ENCODE measurements at places on chromosomes 5 and 9.
A peak's percentile ranks its signal among the peaks of the same experiment; 100 is the strongest.

DNA sequence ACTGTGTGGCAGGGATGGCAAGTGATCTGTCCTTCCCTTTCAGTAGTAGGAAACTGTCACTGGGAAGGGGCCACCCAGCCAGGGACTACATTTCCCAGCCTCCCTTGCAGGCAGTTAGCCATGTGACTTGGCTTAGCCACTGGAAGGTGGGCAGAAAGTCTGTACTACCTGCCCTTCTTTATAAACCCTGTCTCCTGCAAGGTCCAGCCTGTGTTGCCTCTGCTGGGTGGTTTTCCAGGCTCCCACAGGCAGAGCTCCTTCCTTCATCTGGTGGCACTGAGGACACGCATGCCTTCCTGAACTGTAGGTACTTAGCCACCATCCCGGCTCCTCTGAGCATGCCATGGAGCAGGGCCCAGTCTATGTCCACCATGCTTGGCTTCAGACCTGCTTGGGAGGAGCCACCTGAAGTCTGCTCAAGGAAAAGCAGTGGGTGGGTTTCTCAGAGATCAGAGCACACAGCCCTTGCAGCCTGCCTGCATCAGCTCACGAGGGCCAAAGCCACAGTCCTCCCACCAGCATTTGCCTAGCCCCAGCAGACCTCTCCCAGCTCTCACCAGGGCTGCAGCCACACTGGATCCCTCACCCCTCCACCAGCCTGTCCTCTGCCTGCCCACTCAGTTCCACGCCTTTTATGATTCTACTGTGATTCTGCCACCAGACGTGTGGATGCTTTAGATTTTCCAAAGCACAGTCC, 16.7 kb upstream of the SLC25A51 start:
- DNase-seq = no peak

GRCh38 chr9:113481176-113481787, 17.8 kb downstream of the RGS3 start:
- no peak for DNase-seq

GRCh38 chr9:27152405-27152718, 43.3 kb downstream of the TEK start:
- DNase-seq = no peak

DNA sequence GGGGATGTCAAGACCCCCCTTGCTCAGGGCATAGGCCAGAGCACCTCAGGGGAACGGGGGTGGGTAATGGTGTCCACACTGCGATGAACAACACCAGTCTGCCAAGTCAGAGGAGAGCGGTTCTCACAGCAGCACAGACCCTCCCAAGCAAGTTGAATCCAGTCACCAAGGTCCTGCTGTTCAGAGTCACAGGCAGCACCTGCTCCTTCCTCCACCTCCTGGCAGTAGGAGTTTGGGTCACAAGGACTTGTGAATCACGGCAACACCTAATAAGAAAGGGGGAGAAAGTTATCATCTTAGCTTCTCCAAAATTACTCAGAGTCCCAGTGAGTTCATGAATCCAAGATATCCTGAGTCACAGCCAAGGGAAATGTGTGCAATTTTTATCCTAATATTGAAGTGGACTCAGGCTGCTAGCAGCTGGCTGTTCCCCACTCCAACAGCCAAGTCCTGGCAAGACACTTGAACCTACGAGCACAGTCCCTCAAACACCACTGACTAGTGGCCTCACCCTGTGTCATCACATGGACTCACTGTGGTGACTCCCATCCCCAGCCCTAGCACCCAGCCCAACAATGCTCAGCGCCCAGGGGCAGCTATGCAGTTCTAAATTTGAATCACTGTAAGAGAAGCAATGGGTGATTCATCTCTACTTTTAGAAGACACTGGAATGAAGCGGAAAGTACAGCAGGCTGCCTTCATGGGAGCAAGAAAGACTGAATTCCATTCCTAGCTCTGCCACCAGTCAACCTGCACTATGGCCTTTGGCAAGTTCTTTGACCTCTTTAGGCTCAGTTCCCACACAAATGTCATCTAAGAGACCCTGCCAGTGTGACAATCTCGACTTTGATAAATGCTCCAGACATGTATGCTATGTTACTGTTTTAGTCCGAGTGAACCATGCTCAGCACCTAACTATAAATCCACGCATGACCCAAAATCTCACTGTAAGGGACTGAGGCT, 113.7 kb downstream of the KLHL3 start:
- peak; percentile 29 for DNase-seq

DNA sequence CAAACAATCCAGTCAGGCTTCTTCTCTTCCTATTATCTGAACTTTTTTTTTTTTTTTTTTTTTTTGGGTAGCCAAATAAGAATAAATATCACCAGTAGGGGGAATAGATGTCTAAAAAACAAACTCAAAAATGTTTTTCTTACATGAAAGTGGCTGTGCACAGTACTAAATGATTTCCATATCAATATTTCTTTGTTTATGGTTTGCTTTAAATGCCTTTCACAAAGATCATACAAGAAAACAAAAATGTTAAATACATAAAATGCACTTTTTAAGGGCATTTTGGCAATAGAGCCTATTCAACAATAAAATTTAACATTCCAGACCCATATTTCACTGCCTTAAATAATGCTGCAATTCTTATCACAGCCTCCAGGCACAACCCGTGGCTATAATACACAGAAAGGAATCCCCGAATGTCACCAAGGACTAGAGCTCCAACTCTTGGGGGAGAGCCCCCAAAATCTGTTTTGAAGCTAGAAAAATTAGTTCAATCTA, 91.1 kb upstream of the TBCA start:
- peak; percentile 20 for DNase-seq

DNA sequence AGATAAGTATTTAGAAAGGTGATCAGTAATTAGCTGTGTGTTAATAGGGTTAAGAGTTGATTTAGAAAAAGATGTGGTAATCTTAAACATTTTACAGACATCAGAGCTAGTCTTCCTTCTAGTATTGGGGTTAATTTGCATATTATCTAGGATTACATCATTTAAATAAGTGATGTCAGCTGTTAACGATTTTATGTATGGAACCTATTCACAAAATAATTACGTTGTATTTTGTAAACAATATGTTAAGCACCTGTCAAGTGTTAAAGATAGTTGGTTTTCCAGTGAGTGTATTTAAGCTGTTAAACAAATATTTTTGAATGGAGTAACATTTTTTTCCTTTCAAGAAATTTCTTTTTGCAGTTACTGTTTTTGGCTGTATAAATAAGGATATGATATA, 2.2 kb downstream of the DCP2 start:
- DNase-seq = no peak

DNA sequence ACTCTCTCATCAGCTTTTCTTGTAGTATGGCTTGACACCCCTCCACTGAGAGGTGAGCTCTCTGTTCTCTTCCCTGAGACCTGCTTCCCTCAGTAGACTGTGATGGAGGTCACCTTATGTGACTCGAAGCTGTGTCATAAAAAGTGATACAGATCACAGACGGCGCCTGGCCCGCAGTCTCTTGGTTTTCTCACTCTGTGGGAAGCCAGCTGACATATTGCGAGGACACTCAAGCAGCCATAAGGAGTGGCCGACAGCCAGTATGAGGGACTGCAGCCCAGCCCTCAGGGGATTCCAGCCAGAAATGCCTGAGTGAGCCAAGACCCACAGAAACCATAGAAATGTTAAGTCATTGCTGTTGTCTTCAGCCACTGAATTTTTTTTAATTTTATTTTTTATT, 38.0 kb downstream of the GADD45G start:
- DNase-seq = no peak

- no peak for DNase-seq
These were observed 25.8 kb downstream of the ECPAS start for GRCh38 chr9:111458139-111459009.

GRCh38 chr5:174243904-174244303, 198.4 kb downstream of the NSG2 start:
- no peak for DNase-seq

DNA sequence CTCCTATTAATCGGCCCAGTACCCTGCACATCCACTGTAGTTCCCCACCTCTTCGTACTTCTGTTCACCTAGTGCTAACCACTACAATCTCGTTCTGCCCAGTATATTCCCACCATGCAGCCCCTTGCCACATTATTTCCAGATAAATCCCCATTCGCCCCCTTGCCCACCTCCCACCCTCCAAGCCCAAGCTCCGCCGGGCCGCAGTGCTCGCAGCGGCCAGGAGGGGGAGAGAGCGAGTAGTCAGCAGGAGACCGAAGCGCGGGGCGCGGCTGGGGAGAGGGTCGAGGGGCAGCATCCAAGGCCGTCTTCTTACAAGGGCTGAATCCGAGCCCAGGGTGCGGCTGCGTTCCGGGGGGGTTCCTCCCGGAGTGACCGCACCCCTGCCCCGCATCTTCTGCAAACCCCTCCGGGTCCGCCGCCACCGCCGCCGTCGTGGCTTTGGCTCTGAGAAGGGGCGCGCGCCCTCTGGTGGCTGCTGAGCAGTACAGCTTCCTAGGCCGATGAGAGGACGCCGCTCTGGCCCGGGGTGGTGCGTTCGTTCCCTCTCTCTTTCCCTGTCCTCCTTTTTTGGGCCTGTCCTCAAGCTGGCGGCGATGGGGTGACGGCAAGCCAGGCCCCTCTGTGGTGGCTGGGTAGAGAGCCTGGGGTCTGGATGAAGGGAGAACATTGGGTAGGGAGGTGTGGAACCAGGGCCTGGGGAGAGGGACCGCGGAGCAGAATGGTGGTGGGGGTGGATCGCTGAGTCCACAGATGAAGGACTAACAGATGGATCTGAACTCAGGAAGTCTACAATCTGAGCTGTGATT, 30.0 kb upstream of the PSD2 start:
- no peak for DNase-seq

- DNase-seq = no peak
These were observed 541 bp downstream of the GNPDA1 start for GRCh38 chr5:142012186-142012785.

GRCh38 chr5:39072925-39073766, 1.1 kb downstream of the RICTOR start:
- peak; percentile 40 for DNase-seq

DNA sequence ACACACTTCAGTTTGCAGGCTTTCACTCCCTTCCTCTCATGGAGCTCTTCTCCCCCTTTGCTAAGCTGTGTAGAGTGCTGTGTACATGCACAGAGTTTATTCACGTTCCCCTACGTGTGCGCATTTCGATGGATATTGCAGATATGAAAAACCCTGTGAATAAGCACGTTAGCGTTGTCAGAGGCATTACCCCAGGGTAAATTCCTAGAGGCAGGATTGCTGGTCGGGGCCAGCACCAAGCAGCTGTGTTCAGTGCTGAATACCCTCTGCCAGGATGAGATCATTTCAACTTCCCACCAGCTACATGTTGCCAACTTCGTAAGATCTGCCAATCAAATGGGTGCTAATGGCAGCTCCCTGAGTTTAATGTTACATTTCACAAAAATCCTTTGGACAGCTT, 172.3 kb upstream of the PPP1R26 start:
- no peak for DNase-seq

GRCh38 chr5:1052641-1053390, 44.2 kb downstream of the NKD2 start:
- DNase-seq = no peak

DNA sequence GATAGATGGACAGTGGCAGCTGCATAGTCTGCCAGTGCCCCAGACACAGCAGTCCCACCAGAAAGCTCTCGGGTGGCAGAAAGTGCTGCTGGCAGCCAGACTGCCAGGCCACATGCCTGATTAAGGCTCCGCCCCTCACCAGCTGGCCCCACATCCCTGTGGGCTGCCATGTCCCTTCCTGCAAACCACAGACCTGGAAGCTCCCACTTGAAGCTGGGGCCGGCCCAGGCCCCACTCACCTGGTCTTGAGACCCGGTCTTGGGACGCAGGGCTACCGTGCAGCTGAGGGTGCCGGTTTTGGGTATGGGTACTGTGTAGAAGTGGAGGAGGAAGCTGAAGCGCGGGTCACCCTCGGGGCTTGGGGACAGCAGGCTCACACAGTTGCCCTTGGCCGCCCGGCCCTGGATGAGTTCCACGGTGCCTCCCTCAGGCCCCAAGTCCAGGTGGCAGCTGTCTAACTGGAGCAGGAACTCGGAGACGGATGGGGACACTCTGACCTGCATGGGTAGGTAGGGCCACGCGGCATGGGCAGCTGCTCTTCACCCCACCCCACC, 15.3 kb downstream of the FPGS start:
- DNase-seq = no peak

GRCh38 chr5:78359831-78360673, at the start of gene SCAMP1:
Gene SCAMP1, plus strand, starts transcription at chr5:78360617. Its CDS starts 55 bp downstream, at chr5:78360672.
- peak; percentile 68 for DNase-seq

GRCh38 chr5:150092159-150092787, 5.9 kb upstream of the CSF1R start:
- no peak for DNase-seq

GRCh38 chr5:159345336-159345735, 15.0 kb upstream of the IL12B start:
- DNase-seq = no peak

DNA sequence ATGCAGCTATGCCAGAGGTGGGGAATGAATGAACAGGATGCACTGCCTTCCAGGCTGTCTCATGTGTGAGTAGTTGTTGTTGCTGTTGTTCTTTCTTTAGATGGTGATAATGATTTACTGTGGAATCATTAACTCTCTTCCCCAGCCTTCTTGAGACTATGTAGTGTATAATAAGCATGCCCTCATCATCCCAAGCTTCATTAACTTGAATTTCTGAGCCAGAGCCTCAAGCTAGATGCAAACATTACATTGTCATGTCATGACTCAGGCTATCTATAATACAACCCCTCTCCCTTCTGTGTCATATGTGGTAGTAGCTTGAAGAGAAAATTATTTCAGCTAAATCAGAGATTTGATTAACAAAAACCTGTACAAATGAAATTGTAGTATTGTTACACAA, 10.0 kb upstream of the ADAMTSL1 start:
- no peak for DNase-seq

DNA sequence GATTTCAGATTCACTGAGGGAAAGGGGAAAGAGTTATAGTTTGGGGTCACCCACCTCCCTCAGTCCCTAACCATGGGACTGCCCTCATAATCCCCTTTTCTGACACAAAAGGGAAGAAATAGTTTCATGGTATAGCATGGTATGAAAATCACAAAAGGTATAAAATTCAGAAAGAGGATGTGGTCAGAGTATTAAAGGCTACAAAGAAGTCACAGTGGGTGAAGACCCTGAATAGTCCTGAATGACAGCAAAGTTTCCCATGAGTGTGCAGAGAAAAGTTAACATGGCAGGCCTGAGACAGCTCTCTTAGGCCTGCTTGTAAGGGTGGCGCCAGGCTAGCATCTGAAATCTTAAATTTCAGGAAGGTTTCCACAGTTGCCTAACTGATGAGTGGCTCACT, 290.6 kb upstream of the ZNF608 start:
- DNase-seq = no peak

- no peak for DNase-seq
These were observed 10.8 kb downstream of the C9orf50 start for GRCh38 chr9:129610213-129610472.

DNA sequence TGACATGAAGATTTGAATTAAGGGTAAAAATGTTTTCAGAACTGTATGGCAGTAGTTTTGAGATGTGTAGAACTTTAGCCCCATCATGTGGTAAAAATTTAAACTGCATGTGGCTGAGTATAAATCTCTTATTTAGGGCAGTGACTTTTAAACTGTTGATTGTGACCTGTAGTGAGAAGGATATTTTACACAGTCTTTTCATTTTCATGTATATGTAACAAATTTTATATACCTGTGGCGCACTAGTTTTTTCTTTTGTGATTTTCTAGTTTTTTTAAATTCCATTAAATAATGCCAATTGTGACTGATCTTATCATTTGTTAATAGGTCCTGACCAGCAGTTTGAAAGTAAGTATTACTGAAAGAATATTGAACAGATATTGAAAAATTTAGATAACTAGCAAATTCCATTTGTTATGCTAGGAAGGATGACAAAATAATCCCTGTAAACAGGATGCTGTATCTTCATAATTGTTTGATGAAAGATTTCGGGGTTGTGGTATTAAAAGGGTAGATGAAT, 47.2 kb downstream of the GPBP1 start:
- DNase-seq = peak; percentile 43

- no peak for DNase-seq
These were observed 20.2 kb downstream of the COL5A1 start for GRCh38 chr9:134661791-134662142.

Measured in HS-5 (cell line).